ENCODE measurements at places on chromosomes 5 and 9.

GRCh38 chr5:13910201-13910600 is 34.3 kb downstream of the DNAH5 start:
- no peak for DNase-seq

DNA sequence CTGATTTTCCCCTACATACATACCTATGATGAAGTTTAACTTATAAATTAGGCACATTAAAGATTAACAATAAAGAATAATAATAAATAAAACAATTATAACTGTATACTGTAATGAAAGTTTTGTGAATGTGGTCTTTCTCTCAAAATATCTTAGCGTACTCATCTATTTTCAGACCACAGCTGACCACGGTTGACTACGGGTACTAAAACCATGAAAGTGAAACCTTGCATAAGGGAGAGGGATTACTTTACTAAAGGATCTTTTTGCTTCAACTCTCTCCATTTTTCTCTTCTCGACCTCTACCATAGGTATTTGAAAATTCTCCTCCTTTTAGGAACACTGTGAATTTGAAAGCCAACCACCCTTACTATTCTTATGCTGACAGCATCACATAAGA is 475.5 kb downstream of the CETN3 start:
- no peak for DNase-seq

DNA sequence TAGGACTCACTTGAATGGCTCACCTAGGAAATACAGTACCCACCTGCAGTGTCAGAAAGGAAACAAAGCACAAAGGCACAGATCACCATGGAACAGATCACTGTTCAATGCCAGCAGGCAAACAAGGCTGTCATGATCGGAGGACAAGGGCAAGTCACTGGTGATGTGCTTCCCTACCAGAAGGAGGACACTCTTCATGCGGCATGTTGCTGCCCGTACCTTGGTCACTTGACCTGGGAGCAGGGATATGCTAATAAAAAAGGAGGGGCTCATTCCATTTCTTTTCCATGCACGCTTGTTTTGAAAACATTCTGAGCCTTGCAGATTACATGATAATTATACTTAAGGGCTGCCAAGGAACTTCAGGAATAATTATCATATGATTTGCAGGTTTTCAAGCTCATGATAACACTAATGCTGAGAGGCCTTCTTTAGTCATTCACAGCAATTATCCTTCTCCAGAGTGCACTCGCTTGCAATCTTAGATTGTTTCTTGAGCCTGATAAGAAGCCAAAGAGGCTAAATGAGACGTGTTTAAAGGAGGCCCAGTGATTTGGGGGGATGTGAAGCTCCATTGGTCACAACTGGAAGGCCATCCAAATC is 36.1 kb upstream of the STARD4 start:
- no peak for DNase-seq

DNA sequence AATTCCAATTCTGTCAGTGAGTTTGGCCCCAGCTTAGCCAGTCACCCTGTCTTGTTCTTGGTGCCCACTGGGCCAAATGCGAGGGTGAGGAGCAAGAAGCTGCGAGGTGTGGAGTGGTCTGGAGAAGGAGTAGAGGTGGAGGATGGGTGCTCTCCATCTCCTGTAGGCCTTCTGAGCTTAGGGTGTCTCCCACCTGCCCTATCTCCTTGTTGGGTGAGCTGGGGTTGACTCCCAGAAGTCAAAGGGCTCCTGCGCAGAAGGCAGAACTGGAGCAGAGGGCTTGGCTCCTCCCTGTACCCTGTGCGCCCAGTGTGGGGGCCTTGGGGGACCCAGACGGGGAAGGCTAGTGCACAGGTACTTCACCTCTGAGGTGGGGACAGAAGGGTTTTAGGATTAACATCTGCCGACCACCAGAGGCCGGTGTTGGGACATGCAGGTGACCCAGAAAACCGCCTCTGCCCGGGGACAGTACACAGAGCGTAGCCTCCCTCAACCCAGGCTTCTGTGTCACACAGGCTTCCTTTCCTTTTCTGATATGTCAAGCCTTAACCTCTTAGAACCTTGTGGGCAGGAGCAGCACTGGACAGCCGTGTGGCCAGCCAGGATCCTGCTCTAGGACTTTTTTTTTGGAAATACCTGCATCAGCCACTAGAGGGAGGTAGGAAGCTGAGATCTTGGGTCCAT is 16.9 kb downstream of the IL5 start:
- DNase-seq: no peak

DNA sequence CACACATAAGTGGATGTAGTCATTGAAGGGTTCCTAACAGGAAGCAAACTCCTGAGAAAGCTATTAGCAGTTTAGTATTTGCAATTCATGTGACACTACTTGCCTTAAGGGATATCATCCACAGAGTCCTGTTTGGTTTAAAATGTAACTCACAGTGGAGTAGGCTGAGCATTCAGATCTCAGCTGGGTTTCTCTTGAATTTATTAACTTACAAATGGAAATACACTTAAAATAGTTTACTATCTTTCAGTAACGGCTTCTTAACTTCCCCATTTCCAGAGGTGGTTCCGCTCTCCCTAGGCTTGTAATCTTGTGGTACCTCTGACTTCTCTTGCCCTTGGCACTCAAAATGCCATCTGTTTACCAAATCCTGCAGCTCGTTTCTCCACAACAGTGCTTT is 660.7 kb upstream of the ADAMTS16 start:
- no peak for DNase-seq

GRCh38 chr9:97983589-97984187 is 547 bp downstream of the ANP32B start:
- peak; percentile 32 for DNase-seq

- no peak for DNase-seq
Measured at GRCh38 chr9:137582286-137582860, 3.6 kb upstream of the DPH7 start.

DNA sequence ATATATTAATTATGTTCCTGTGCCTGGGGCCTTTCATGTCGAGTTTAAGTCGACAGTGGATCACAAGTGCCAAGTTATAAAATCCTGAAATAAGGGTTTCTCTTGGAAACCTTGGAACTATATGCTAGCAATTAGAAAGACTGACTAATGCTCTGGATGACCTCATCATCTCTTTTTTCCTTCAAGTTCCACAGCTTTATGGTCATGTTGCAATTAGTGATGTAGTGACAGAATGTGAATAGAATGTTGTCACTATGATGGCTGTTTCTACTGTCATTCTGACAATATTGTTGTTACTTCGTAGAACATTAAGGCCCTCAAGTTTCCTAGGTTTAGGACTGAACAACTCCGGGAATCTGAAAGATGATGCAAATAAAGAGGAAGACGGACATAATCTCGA is 368.0 kb upstream of the SEMA6A start:
- no peak for DNase-seq

GRCh38 chr5:51622161-51622790 is 239.0 kb downstream of the ISL1 start:
- DNase-seq: no peak

DNA sequence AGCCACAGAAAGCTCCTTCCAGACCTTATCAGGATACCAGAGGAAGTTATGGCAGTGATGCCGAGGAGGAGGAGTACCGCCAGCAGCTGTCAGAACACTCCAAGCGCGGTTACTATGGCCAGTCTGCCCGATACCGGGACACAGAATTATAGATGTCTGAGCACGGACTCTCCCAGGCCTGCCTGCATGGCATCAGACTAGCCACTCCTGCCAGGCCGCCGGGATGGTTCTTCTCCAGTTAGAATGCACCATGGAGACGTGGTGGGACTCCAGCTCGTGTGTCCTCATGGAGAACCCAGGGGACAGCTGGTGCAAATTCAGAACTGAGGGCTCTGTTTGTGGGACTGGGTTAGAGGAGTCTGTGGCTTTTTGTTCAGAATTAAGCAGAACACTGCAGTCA is 70.8 kb upstream of the ENTREP1 start:
- DNase-seq: no peak

DNA sequence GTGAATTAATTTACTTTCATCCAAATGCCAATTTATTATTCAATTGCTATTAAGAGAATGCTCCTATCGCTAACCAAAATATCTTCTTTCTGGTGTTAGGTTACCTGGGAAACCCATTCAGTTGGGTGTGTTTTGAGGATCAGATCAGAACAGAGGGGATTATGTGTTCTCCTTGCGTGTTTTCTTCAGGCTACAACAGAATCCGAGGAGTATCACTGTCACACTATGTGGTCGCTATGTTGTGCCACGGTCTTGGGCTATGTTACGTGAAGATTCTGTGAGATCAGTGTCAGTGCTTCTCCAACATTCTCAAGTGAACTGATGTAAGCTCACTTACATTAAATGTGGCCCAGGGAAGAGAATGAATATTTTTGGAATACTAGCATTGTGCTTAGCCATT is 39.0 kb downstream of the ADCY2 start:
- no peak for DNase-seq

DNA sequence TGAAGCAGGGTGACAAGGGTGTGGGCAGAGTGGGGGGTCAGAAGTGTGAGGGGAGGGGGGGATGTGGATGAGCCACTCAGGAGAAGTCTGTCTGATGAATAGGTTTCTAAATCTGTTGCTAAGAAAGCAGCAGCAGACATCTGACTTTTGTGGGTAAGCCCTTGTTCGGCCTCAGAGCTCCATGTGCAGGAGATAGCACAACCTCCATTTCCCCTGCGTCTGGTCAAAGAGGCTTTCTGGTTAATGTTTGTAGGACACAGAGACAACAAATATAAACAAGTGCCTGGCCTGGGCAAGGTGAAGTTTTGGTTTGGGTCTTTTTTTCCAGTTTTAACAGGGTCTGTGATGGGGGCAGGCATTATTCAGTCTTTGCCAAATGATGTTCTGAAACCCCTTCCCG is 57.0 kb upstream of the GNE start:
- no peak for DNase-seq

DNA sequence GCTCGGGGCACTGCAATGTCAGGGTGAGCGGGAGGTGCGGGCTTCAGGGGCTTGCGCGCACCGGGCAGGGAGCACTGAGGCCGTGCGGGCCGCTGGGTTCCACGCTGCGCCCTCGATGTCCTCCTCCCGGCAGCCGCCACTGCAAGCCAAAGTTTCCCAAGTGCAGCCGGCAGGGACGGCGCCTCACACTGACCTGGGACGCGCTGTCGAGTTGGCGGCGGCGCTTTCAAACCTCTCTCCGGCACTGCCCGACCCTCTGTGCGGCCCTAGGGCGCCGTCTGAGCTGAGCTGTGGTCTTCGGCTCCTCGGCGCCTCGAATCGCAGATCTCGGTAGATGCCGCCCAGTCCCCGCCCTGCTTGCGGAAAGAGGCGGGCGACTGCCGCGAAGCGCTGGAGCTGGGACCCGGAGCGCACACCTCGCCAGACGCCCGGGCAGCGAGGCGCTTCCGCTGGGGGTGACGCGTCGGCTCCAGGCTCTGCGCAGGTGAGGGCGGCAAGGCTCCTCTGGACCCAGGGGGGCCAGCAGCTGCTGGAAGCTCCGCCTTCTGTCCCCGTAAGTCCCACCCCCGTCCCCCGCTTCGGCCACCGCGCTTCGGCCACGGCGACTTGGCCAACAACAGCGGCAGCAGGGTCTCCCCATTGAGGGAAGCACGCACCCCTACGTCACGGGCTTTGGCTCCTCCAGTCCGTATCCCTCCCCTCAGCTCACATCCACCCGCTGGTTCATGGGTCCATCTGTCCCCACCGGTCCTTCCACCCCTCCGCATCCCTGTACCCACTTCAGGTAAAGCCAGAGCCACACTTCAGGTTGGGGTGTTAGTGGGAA is at the start of gene ANKRD34B:
Gene ANKRD34B, minus strand, starts transcription at position 320 of the 826 bp plus-strand sequence. CDS start 10,261 bp downstream, outside the sequence.
- no peak for DNase-seq

DNA sequence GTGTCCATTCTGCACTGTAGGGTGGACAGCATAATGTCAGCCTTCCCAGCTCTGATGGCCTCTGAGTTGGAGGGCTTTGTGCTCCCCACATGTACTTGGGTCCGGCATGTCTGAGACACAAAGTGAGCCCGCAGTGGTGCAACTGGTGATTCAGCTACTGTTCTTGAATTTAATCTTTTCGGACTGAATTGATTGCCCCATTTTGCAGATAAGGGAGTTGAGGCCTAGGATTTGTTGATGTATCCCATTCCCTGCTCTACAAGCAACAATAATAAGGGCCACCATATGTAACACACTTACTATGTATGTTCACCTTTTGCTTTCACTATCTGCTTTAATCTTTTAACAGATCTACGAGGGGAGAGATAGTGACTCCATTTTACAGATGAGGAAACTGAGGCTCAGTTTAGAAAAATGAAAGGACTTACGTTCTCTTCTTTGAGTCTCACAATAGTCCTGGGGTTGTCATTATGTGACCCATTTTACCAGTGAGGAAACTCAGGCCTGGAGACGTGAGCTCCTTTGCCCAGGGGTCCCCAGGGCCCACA is 4.5 kb downstream of the GSN start:
- DNase-seq: no peak

- DNase-seq: peak; percentile 42
Measured at GRCh38 chr5:148733601-148734438, 79.5 kb upstream of the HTR4 start.

DNA sequence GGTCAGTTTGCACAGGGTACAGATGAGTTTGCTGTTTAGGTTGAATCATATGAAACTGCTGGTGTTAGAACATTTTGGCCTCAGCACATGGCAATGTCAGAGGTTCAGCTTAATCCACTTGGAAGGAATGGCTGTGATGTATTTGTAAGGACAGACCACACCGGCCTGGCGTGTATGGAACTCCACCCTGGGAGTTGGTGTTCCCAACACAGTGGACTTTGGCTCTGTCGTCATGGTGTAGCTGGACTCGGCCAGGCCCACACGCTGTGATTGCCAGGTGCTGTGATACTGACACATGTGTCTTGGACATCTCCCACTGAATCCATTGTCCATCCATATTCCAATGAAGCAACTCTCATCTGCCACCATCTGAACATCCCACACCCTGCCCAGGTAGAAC is 90.3 kb downstream of the ZNF618 start:
- DNase-seq: no peak

GRCh38 chr5:95447961-95448360 is 56.8 kb downstream of the FAM81B start:
- no peak for DNase-seq

DNA sequence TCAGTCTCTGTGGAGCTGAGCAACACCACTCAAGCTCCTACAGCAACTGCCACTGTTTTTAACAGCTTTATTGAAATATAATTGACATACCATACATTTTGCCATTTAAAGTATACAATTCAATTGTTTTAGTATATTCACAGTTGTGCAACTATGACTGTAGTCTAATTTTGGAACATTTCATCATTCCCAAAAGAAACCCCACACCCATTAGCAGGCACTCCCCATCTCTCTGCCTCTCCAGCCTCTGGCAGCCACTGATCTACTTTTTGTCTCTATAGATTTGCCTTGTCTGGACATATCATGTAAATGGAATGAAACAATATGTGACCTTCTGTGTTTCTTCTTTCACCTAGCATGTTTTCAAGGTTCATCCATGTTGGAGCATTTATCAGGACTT is 43.5 kb downstream of the RUSC2 start:
- no peak for DNase-seq

- no peak for DNase-seq
Measured at GRCh38 chr5:14977058-14977685, 105.6 kb upstream of the ANKH start.

- no peak for DNase-seq
Measured at GRCh38 chr9:128254362-128254761, 21.4 kb downstream of the GOLGA2 start.

DNA sequence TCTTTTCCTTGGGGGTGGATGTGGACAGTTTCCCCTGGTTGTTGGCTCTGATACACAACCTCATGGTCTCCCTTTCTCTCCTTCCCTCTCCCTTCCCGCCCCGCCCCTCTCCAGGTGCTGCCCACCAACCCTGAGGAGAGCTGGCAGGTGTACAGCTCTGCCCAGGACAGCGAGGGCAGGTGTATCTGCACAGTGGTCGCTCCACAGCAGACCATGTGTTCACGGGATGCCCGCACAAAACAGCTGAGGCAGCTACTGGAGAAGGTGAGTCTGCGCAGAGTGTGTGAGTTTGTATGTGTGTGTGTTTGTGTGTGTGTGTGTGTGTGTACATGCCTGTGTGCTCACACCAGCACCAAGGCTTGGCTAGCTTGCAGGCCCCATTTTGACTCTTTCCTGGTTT is 2.6 kb downstream of the OLFM1 start:
- no peak for DNase-seq

All from stimulated activated CD8-positive, alpha-beta memory T cell treated with anti-CD3 and anti-CD28 coated beads, Interleukin-4, amount 100 ng/mL, for 1 hour (primary cell).